ENCODE measurements at places on chromosomes 12 and 14.

DNA sequence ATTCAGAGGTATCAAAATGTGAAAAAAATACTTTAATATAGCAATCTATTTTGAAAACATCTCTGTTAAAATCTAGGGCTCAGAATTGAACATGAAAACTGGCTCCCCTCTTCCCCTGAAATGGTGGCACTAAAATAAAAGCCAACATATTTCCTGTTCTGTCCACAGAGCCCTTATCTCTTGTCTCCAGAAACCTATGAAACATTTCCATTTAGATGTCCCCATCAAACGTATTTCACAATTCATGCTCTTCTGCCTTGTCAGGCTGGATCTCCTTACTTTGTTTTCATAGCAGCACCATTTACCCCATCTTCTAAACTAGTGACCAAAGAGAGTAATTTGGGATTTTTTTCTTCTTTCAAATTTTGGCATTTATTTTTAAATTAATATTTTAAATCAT is 42.4 kb downstream of the PDE3A start:
- no peak for DNase-seq

DNA sequence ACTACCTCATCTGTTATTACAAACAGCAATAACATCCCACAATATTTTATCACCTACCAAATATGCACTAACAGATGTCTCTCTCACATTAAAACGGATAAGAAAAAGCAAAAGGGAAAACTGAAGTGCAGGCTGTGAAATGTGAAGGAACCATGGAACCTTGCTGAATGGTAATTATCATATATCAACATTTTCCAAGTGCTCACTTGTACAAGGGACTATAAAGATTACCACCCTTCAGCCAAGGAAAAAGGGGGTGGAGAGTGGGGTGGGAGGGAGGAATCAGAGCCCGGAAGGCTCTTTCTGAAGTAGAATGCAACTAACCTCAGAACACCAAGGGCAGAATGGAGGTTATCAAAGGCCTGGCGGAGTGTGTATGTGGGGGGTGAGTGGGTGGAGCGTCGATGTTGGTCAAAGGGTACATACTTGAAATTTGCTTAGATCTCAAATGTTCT is 1.2 kb downstream of the SNX6 start:
- no peak for DNase-seq

- no peak for DNase-seq
These were observed 56.2 kb upstream of the NID2 start for GRCh38 chr14:52124791-52125684.

DNA sequence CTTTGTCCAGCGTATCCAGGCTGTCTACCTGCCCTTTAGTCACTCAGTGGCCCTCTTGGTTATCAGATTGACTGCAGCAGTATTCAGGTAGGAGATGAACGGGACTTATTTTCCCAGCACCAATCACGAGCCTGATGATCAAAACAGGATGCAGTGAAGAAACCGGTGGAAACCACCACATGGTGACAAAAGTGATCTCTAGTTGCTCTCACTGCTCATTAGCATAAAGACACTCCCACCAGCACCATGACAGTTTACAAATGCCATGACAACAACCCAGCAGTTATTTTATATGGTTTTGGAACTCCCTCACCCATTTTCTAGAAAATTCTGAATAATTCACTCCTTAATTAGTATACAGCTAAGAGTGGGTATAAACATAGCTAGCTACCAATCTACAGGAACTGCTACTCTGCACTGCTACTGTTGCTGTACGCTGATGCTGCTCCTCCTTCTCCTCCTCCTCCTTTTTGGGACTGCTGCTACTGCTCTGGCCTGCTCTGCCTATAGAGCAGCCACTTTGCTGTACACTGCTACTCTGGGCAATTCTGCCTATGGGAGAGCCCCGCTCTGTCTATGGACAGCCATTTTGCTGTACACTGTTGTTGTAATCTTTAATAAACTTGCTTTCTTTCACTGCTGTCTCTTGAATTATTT is 142.5 kb upstream of the SSTR1 start:
- no peak for DNase-seq

DNA sequence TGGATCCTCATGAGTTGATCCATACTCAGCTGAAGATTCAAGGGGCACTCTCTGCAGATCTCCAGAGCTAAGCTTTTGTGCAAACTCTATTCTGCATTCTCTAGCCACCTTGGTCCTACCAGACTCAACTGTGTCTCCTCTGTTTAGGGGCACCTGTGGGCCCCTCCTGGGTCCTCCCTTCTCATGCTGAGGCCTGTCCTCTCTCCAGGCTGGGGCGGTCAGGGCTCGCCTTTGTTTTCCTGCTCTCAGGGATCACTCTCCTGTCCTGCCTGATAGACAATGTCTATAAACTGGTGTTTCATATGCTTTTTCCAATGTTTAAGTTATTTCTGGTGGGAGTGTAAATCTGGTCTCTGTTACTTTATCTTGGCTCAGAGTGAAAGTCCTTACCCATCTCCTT is 11.6 kb upstream of the KIF26A start:
- no peak for DNase-seq

GRCh38 chr12:116933091-116933490 is 22.3 kb downstream of the FBXW8 start:
- DNase-seq = peak; percentile 39

DNA sequence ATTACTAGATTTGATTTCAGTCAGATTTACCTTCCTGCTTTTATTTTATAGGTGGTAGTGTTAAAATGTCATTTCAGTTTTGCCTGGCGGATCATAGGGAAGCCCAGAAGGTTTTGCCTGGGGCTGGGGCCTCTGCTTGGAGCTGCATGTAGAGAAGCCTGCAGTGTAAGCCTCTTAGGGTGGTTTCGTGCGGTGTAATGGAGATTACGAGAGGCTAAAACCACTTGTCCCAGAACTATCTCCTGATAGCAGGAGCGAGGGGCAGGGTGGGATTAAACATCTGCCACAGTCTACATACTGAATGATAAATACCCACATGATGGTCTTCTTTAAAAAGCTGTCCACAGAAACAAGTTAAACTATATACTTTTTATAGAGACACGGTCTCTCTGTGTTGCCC is 35.0 kb upstream of the DICER1 start:
- no peak for DNase-seq

GRCh38 chr12:71589478-71589881 is 74.2 kb downstream of the ZFC3H1 start:
- no peak for DNase-seq

DNA sequence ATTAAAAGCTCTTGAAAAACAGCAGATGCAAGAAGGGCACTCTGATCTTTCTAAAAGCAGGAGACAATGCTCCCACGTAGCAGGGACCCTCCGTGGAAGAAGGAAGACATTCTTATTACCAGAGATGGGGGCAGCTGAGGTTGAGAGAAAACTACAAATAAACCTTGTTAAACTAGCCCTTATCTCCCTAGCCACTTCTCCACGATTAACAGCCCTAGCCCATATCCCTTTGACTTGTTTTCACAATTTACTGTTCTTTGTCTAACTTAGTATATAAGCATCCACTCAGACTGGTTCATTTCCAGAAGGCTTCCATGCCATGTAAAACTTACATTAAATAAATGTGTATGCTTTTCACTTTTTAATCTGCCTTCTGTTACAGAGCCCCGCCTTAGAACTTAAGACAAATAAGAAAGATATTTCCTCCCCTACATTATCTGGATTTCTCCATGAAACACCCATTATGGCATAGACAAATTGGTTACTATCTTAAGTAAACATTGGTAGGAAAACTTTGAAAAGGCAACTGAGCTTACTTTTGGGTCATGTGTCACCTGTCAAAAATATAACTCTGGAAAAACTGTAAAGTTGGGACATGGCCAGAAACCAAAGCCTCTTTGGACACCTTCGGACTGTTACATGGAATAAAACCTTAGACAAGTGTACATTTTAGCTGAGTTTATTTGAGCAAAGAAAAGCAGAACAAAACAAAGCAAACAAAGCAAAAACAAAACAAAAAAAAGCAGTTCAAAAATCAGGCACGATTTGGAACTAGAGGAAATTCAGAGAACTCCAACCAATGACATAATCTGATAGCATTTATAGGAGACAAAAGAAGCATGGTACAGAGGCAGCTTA is 4.9 kb upstream of the RNASE1 start:
- no peak for DNase-seq

GRCh38 chr12:52041695-52042123 is 9.5 kb upstream of the NR4A1 start:
- DNase-seq = peak; percentile 42

DNA sequence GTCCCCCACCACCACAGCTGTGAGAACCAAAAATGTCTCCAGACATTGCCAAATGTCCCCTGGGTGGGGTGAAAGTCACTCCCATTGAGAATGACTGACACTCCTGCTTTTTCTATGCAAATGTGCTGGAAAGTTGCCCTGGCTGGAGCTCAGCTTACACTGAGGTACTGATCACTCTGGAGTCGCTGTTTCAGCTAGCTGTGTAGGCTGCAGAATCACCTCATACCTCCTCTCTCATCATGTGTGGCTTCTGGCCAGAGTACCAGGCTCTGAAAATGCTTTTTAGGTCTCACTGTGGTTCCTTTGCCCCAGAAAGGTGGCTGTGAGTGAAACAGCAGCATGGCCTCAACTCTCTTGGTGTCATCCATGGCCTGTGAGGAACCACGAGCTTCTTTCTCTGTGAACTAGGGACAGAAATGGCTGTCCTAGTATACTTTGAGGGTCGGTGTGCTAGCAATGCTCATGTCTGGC is 414.4 kb downstream of the DPF3 start:
- DNase-seq = no peak

DNA sequence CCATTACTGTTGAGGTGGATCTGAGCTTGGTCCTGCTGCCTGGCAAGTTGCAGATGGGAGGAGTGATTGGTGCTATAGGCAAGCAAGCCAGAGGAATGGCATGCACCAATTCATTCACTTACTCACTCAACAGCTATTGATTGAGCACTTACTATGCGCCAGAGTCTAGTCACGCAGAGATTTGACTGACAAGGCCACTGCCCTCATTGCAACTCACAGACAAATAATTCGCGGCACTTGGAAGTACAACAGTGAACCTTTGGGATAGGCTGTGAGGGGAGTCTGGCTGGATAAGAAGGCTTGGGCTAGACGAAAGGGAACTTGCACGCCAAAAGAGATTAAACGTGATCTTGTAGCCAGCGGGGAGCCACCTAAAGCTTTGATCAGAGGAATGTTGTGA is 96.2 kb downstream of the NEDD1 start:
- DNase-seq = no peak

DNA sequence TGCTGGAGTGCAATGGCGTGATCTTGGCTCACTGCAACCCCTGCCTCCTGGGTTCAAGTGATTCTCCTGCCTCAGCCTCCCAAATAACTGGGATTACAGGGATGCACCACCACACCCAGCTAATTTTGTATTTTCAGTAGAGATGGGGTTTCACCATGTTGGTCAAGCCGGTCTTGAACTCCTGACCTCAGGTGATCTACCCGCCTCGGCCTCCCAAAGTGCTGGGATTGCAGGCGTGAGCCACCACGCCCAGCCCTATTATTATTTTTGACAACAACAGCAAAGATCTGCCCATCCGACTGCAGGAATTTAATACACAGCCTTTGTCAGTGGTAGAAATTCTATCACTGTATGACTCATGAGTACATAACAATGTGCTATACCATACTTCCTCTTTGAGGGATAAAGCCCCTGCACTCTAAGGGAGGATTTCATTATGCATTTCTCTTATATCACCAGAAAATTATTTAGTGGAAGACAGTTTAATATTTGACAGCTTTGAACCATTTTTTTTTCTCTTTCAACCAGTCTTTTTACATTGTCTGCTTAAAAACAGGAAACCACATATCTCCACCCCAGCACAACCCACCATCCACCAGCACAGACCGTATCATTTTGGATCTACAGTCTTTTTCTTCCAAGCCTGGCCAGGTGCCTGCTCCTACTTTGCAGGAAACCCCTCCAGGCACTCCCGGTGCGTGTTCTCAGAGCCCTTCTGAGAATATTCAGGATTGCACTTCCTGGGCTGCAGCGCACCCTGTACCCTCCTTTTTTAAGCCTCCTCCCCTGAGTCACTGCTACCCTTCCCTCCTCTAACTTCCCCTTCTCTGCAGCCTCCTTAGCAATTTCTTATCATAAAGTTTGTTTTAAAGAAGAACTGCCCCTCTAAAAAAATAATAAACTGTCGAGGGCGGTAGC is 594 bp downstream of the ARHGDIB start:
- DNase-seq = no peak

DNA sequence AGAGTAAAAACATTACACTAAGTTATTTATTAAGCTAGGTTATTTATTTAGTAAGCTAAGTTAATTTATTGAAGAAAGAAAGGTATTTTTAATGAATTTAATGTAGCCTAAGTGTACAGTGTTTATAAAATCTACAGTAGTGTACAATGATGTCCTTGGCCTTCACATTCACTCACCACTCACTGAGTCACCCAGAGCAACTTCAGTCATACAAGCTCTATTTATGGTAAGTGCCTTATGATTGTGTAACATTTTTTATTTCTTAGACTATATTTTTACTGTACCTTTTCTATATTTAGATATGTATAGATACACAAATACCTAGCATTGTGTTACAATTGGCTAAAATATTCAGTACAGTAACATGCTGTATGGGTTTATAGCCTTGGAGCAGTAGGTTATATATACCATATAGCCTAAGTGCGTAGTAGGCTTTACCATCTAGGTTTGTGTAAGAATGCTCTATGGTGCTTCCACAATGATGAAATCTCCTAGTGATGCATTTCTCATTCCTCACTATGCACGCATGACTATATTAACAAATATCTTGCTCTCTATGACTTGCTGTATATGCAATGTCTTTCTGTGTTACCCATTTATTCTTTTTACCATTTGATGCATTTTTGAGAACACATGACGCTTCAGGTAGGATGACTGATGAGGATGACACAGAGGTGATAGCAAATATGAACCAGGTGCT is 309.6 kb upstream of the ATXN7L3B start:
- no peak for DNase-seq

DNA sequence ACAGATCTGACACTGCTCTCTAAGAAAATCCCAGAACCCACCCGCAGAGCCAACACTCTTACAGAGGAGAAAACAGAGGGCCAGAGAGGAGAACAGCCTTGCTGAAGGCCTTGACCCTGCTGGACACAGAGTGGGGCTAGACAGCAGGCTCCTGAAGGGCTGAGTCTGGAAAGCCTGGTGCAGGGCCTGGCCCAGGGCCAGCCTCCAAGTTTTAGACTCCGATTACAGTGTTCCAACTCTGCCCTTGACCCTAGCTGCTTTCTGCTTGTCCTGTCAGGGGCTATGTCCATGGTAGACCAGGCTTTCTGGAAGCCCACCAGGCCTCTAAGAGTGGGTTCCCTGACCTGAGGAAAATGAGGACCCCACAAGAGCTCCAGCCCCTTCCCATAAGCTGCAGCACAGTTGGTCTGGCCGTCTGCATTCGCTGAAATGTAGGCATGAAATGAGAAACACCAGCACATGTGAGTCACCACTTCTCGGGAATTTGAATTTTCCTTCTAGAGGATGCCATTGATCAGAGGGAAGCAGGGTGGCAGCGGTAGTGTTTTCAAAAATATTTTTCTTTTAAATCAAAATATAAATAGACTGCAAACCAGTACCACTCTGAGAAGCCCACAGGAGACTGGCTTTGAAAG is 154.4 kb downstream of the CALM1 start:
- no peak for DNase-seq

- DNase-seq = no peak
These were observed 1052.9 kb downstream of the TMTC2 start for GRCh38 chr12:83739607-83740006.
